ENCODE measurements at places on chromosomes 2 and 18. TPM values are rescaled to one million over a fixed set of nuclear protein-coding genes. Genes with fewer than 3 reads are reported as not detected.

- DNase-seq = no peak
Observed at GRCh38 chr2:211512806-211513205, 956.4 kb downstream of the CPS1 start.

DNA sequence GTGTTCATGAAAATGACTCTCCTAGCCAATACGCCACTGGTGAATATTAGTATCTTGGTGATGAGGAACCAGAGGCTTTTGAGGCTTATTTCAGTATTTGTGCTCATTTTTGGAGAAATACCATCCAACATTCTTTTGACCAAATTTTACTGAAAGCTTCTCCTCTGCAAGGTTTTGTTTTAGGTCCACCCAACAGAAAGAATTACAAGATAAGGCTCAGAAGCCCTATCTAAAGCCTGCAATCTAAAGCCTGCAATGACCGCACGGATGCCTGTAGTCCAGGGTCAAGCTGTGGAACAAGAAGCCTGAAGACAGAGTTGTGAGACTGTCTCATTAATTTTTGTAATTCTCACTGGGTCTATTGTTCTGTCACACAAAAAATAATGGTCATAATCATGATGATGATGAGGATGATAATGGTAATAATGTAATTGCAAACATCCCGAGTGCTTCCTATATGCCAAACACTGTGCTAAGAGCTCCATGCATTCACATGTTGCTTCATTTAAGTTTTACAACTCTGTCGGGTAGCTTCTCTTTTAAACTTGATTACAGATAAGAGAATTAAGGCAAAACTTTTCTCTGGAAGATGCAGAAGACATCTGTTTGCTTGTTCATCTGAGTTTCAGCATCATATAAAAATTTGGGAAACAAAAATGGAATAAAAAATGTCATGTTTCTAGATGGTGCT, 33.2 kb upstream of the NCOA1 start:
- no peak for DNase-seq

DNA sequence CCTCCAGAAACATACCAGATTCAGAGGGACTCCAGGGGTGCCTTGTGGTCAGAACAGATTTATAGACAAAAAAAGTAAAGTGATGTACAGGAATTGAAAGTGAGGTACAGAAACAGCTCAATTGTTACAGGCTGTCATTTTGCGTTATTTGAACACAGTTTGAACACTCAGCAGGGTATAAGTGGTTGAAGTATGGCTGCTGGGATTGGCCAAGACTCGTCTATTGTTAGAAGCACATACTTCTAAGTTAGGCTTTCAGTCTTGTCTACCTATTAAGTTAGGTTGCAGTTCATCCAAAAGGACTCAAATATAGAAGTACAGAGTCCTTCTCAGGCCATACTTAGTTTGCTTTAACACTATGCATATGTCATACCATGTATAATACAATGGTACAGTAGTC, 21.0 kb upstream of the GRB14 start:
- no peak for DNase-seq

DNA sequence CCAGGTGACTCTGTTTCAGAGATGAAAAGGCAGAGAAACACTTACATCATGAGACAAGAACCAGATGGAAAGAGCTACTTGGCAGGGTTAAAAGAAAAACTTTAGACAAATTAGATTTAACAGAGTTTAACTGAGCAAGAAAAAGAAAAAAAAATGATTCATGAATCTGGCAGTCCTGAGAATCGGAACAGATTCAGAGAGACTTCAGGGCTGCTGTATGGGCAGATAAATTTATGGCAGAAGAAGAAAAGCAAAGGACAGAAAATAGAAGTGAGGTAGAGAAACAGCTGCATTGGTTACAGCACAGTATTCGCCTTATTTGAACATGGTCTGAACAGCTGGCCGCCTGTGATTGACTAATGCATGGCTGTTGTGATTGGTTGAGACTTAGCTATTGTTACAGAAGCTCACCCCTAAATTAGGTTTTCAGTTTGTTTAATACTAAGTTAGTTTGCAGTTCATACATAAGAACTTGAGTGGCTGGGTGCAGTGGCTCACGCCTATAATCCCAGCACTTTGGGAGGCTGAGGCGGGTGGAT, 43.0 kb upstream of the RHOB start:
- DNase-seq = no peak

Gene PNO1
- 8.9 TPM for total RNA-seq

Gene CFC1
- total RNA-seq = 24.7 TPM

Gene SMAD7
- 23.3 TPM for total RNA-seq

Measured in body of pancreas (tissue), 4 donors.